ENCODE measurements at places on chromosomes 11 and 22. TPM values are rescaled to one million over a fixed set of nuclear protein-coding genes. Genes with fewer than 3 reads are reported as not detected.
A peak's percentile ranks its signal among the peaks of the same experiment; 100 is the strongest.

DNA sequence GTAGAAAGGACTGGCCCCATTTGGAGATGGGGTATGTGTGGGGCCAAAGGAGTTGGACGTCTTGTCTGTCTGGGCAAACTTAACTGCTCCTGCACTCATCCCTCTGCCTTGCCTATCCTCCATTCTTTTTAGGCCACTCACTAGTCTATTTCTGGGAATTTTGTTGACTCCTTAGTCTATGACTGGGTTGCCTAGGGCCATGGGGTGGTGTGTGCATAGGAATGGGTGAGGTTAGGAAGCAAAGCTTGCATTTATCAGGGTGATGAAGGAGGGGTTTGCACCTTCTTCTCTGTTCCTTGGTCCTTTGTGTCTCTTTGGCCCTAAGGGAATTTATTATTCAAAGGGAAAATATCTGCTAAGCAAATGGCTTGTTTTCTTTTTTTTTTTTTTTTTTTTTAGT, 80.9 kb upstream of the OR9Q1 start:
- no peak for DNase-seq

GRCh38 chr22:41919357-41920224, 4.7 kb upstream of the SHISA8 start:
- DNase-seq, result peak; percentile 64

GRCh38 chr11:134905928-134906327, 493.9 kb upstream of the B3GAT1 start:
- no peak for DNase-seq

Gene GRM5
- not detected for total RNA-seq

DNA sequence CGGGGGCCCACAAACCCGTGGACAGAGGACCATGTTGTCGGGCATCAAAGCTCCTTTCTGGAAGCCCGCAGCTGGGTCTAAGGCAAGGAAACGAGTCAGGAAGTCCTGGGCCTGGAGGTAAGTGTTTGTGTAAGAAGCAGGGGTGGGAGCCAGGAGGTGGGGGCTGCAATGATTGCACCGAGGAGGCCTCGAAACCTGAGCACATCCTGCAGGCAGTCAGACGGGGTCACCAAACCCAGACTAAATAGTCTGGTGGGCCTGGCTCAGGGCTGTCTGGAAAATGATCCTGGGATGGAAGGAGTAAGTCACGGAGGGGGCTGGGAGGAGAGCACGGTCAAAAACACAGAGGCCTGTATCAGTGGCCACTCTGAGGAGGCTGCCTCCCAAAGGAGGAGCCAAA, 539.2 kb downstream of the MN1 start:
- no peak for DNase-seq

DNA sequence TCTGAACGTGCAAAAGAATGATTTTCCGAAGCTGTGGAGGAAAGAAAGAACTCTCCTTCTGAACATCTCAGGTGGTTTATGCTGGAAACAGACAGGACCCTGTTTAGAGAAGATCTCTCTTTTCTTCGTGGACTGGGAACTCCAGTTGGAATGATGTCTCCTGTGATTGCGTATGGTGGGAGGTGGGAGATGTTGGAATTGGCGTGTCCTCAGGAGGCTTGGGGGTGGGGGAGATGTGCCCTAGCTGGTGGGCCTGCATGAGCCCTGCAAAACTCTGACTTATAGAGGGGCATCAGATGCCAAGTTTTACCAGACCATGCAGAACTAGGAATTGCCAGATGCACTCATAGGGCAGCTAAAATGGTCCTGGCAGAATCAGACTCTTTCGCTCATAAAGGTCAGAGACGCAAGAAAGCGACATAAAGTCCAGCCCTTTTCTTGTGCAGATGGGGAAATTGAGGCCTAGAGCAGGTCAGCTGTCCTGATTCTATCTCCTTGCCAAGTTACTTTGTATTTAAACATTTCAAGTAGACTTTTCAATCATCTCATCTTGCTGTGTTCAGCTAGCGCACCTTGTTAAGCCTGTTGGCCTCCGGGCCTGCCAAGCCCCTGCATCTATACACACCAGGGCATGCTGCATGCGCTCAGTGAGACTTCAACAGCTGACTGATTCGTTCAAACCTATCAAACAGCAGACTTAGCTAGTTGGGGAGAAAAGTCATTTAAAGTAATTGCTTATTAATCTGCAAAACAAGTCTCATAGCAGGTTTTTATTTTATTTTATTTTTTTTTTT, 34.2 kb upstream of the EHF start:
- no peak for DNase-seq

GRCh38 chr22:17096071-17096470, 11.3 kb downstream of the IL17RA start:
- no peak for DNase-seq

GRCh38 chr11:14543260-14543659, 23.1 kb upstream of the PSMA1 start:
- no peak for DNase-seq

DNA sequence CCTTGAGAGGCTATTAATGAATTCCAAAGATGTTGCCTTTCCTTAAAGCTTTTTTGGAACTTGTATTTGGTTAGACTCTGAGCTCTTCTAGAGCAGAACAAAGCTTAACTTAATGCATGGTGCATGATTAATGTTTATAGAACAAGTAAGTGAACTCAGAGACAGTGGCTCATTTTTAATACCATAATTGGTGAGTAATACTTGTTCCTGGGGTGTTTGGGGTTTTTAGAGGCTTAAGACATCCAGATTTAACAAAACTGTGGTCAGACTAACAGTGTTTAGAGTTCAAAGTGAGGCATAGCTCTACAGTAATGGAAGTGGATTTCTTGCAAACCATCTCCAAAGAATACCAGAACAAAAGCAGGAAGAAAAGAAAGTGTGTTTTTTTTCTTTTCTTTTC, 73.7 kb upstream of the CTSC start:
- DNase-seq, result no peak

- DNase-seq, result no peak
Measured at GRCh38 chr11:46850829-46851380, 4.8 kb upstream of the CKAP5 start.

Gene RTL10
- total RNA-seq, result 18.4 TPM

Gene DNAJB7
- total RNA-seq, result not detected

Gene TRIM48
- total RNA-seq, result not detected

DNA sequence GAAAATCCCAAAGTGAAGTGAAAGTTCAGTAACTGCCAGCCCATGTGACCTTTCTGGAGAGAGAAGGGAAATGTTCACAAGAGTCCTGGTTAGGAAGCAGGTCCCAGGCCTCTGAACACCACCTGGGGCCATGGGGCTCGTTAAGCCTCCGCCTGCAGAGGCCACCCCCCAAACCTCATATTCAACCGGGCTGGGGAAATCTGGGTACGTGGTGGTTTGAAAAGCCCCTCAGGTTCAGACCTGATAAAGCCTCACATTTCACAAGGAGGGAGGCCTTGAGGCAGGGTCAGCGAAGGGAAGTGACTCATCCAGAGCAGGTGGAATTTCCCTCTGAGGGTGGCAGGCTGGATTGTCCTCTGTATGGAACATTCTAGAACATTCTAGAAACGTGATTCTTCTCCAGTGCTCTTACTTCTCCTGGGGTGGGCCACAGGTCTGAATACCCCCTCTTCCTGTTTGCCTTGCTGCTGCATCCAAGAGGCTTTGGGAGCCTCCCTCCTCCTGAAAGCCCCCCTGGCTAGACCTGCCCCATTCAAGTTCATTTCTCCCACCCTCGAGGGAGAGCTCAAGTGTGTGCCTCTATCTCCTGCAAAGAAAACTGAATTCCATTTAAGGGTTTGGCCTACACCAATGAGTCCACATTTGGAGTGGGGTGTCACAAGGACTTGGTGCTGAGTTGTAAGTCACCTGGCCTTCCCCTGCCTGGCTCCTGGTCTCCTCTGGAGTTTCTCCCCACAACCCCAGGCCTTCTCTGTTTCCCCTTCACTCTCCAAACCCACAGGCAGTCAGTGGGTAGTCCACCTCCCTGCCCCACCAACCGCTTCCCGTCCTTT, 6.3 kb downstream of the FXYD2 start:
- DNase-seq, result peak; percentile 58

Gene SLC6A5
- not detected for total RNA-seq

DNA sequence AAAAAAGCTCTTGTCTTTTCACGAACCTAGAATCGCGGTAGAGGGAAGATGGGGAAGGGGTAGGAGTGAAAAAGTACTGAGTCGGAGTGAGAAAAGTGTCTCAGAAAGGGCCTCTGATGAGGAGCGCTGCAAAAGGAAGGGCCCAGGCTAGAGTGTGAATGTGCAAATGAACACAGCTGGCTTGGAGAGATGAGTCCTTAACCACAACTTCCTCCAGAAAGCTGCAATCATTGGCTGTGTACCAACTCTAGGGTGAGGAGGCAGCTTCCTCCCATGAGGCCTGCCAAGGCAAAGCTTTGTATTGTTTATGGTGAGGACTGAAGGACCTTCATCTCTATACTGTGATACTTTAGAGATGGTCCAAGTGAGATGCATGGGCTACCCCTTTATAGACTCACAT, 566.9 kb upstream of the ANO5 start:
- no peak for DNase-seq

GRCh38 chr11:78656327-78656726, 81.7 kb upstream of the NARS2 start:
- no peak for DNase-seq

Gene TMEM45B
- 0.91 TPM for total RNA-seq

Gene NXPE4
- not detected for total RNA-seq

GRCh38 chr11:14969901-14970323, 2.2 kb downstream of the CALCA start:
- peak; percentile 75 for DNase-seq

GRCh38 chr11:18705651-18706281, 7.2 kb downstream of the TMEM86A start:
- DNase-seq, result no peak

Gene SCUBE1
- total RNA-seq, result 0.03 TPM

Gene SOX6
- not detected for total RNA-seq

Gene A4GALT
- not detected for total RNA-seq

Gene AHNAK
- total RNA-seq, result 344 TPM

- peak; percentile 53 for DNase-seq
Measured at GRCh38 chr11:18243783-18244362, 4.6 kb downstream of the SAA2 start.

GRCh38 chr11:71429701-71430100, 18.5 kb downstream of the DHCR7 start:
- no peak for DNase-seq

Gene TRMT2A
- 118 TPM for total RNA-seq

Gene MMP7
- total RNA-seq, result not detected

DNA sequence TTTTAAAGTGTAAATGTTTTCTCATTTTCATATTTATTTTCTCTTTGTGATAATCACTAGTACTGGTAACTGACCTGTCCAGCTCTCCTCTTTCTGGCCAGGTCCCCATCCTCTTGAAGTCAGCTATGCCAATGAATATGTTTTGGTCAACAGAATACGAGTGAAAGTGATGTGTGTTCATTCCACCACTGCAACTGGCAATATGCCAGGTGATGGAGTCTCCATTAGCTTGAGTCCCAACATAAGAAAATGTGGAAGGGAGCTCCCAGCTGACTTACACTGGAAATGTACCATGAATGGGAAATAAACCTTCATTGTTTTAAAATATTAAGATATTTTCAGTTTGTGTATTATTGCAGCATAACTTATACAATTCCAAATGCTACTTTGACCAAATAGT, 75.8 kb downstream of the CCDC34 start:
- DNase-seq, result no peak

Gene ST14
- total RNA-seq, result 0.67 TPM

Gene EMID1
- total RNA-seq, result not detected

GRCh38 chr11:34632105-34632791, 11.4 kb downstream of the EHF start:
- DNase-seq, result no peak

DNA sequence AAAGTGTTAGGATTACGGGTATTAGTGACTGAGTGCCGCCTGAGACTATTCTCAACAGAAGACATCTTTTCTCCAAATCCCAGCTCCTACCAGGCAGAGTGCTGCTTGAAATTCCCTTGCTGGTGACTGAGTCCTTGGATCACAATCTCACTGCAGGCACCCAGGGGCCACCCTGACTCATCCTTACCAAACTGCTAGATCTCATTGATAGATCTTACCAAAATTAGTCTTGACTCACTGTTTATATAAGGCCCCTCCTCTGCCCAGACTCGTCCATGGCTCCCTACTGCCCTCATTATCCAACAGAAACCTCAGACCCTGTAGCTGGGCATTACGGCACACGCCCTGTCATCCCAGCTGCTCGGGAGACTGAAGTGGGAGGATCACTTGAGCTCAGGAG, 14.7 kb downstream of the TBC1D10A start:
- DNase-seq, result no peak

Gene HORMAD2
- not detected for total RNA-seq

DNA sequence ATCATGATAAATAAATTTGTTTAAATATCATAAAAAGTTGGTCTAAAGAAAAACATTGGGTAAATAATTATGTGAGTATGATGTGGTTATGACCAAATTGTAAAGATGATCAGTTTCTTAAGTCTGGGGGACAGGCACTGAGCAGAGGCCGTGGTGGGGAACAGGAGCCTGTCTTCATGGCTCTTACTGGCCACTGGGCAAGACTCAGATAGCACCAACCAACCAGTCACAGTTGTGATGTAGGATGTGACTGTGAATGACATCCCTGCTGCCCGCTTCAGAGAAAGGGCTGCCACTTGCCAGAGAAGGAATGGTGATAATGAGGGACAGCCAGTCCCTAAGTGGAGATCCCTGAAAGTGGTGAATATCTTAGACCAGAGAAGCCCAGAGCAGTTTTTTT, 7.0 kb downstream of the PTPRJ start:
- no peak for DNase-seq

Gene HPS5
- 16.1 TPM for total RNA-seq

DNA sequence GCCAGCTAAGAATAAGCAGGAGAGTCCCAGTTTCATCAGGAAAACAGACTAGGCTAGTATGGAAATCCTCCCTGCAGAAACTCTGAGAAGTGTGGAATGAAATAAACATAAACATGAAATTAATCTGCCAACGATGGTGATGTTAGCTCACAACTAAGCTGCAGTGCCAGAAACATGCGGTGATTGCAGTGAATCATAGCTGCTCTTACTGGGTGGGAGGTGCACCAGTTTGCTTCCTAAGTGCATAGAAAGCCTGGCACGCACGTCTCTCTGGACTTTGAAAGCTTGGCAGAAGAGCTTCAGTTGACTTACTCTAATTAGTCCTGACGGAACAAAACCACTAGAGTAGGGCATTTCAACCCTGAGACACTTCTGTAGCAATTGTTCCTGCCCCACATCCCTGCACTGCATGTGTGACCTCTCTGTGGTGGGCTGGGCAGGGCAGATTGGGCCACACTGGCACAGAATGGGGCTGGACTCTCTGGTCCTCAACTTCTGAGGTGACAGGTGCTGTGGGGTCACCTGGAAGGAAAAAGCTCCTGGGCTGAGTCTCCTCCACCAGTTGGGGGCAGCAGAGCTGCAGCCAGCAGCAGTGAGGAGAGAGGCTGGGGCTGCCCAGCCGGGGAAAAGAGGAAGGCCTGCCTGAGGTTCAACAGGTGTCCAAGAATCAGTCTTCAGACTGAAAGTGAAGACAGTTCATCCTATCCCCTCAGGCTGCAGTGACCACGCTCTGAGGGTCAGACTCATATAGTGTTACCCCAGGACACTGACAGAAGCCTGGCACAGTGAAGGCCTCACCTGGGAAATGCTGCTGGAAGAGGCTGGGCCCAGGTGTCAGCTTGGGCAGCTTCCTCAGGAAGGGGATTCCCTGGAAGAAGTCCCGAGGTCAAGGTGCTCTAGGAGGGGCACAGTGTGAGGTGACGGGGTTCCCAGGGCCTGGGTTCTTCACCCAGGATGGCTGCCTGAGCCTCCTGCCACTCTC, 40.5 kb downstream of the GGTLC2 start:
- DNase-seq, result no peak

All from activated naive CD8-positive, alpha-beta T cell treated with anti-CD3 and anti-CD28 coated beads, Interleukin-2, amount 10 ng/mL, durations not matched to agents 7 days and 5 days (primary cell).